Stimulated activated CD8-positive, alpha-beta memory T cell treated with anti-CD3 and anti-CD28 coated beads, Interleukin-4, amount 100 ng/mL, for 4 hours (primary cell): ENCODE measurements at places on chromosomes 12 and 14.
A peak's percentile ranks its signal among the peaks of the same experiment; 100 is the strongest.

DNA sequence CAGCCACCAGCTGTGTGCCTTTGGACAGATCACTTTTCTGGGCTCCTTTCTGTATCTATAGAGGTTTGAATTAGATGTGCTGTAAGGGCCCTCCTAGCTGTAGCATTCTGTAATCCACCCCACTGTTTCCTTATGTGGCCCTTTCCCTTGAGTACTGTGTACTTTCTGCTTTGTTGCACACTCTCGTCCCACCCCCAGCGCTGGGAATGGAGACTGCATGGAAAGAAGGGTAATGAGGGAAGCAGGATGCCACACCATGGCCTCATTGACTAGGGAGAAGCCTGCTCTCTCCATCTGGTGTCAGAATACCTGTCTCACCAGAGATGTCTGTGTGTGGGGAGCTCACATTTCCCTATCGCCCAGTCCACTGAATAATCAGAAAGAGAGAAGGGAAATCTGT is 13.6 kb upstream of the GALNT16 start:
- no peak for DNase-seq

DNA sequence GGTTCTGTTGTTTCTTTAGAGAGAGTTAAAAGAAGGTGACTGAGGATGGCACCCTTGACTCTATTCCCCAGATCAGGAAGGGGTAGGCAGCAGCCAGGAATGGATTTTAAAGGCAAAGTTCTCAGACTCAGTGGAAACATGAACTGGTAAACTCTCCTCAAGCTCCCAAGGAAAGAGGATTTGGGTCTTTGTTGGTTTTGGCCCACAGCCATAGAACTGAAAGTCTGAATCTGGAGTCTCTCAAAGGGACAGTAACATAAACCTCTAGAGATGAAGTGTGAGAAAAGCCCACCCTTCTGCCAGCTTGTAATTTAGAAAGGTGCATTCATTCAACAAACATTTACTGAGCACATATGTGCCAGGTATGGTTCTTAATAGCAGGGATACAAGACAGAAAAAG is 28.6 kb upstream of the BLTP3B start:
- no peak for DNase-seq

- no peak for DNase-seq
Measured at GRCh38 chr14:54893151-54893760, 9.4 kb downstream of the GCH1 start.

DNA sequence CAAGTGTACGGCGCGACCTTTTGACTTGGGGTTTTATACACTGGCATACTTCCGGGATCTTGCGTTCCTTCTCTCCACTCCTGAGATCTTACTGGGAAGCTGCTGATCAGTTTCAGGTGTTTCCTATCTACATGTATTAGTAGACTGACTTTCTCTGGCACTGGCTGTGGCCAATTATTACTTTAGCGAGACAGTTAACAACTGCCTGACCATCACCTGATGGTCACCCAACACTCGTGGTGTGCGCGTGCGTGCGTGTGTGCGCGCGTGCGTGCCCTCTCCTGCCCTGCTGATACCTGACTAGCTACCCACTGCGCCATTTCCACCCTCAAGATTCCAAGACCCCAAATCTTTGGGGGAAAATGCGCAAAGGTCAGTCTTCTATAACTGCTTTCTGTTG is 249.9 kb downstream of the AEBP2 start:
- no peak for DNase-seq

- DNase-seq = no peak
Measured at GRCh38 chr12:111664961-111665865, 20.5 kb downstream of the BRAP start.

GRCh38 chr12:120290609-120291305 is 946 bp downstream of the RNU4-2 start:
- no peak for DNase-seq

DNA sequence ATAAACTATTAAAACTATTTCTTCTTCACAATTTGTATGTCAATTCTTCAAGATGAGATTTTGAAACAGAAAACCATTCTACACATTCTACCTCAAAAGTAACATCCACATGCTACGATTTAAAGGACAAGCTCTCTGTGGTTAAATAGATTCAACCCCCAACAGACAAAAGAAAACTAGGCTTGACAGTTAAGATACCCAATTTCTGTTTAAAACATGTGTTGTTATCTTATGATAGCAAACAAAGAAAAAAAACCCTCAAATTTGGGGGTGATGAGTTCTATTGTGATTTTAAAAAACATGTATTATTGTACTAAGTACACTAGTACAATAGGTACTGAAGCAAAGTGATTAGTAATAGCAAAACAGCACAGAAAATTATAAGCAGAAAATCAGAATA is 33.8 kb downstream of the ATF7 start:
- no peak for DNase-seq

DNA sequence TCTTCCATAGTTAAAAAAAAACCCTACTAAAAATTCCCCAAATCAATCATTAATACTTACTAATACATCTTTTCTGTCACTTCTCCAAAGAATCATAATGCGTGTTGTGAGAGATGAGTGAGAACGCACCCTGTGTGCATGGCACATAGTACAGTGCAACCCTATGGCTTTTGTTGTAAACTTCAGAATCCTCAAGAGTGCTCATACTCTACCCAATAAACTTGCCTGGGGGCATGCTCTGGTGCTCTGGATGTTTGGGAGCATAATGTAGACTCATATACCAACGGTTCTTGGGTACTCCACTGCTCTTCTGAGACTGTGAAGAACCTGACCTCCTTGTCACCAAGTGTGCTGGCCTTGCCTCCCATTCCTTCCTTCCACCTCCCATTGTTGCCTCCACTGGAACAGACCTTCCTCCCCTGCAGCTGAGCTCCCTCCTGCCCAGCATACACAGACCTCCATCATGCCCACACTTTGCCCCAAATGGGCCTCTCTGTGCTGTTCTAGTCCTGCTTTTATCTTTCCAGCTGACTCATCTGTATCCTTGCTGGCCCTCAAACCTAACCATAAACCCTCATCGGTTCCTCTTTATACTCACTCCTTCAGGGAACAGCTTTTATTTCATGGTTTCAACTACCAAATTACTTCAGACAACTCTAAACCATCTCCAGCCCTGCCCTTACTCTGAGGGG is 8.9 kb downstream of the DCP1B start:
- DNase-seq = no peak

DNA sequence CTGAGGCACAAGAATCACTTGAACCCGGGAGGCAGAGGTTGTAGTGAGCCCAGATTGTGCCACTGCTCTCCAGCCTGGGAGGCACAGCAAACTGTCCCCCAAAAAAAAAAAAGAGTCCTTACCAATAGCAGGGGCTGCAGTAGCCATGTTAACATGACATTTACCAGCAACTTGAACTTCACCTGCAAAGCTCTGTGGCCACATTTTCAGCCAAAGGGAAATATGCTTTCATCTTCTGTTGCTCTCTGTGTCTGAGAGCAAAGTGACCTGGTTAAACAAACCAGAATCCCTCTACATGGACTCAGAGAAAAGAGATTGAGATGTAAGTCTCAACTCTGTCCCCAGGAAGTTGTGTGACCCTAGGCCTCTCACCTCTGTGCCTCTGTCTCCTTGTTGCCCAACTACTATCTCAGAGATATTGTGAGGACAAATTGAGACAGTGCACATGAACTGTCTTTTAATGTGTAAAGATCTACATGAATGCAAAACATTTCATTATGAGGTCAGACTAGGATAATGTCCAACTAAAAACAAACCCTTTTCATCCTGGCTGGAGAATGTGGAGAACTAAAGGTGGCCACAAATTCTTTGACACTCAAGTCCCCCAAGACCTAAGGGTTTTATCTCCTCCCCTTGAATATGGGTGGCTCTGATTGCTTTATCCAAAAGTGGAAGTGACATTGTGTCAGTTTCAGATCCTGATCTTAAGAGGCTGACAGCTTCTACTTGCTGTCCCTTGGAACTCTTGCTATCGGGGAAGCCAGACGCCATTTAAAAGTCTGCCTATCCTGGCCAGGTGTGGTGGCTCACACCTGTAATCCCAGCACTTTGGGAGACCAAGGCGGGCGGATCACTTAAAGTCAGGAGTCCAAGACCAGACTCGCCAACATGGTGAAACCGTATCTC is 24.7 kb upstream of the P2RX4 start:
- DNase-seq = no peak

DNA sequence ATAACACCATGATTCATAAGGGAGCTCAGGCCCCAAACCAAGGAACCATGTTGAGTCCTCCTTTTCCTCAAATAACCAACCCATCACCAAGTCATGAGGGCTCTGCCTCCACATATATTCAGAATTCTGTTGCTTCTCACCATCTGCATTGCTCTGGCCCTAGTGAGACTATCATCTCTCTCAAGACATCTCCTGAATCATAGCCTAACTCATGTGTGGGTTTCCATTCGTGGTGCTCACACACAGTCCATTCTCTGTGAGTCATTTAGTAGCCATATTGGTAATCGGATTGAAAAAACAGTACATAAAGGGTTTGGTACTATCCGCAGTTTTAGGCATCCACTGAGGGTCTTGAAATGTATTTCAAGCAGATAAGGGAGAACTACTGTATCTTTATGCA is 5.1 kb upstream of the SLC38A2 start:
- DNase-seq = no peak

DNA sequence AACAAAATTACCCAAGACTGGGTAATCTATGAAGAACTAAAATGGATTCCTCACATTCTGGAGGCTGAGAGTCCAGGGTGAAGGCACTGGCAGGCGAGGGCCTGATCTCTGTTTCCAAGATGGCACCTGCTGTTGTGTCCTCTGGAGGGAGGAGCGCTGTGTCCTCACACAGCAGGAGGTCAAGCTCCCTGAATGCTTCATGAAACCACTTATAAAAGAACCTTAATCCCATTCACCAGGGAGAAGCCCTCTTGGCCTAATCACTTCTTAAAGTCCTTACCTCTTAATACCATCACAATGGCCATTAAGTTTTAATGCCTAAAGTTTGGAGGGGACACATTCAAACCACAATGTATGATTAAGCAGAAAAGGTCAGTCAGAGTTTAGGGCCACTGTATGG is 172.4 kb downstream of the EMP1 start:
- no peak for DNase-seq

GRCh38 chr14:65255583-65256461 is 153.5 kb upstream of the MAX start:
- DNase-seq = no peak

DNA sequence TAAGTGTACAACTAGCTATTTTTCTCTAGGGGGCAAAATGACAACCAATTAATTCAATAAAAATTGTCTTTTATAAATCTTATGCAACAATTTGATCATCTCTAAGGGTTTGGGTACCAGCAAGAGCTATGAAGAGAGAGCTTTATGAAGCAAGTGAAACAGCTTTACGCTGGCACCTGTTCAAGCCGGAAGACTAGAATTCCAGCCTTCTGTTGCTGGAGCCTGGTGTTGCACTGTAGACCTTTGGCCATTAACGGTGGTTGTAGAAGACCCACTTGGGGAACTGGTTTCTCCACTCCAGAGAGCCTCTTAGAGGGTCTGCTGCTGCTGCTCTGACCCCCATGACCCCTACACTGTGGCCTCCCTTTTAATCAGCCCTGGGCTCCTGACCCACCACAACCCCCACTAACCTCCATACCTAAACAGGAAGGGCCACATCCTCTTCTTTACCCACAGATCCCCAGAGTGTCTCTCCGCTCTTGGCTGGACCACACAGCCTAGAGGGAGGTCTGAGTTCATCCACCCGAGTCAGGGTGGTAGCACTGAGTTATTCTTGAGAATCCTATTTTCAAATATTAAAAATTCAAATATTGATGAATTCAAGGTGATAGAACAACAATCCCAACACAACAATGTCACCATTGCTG is 54.6 kb upstream of the STON2 start:
- DNase-seq = no peak

GRCh38 chr12:48925304-48926011 is at the start of gene FKBP11:
FKBP11 (minus strand) TSS chr12:48925492; CDS start chr12:48925428, 64 bp downstream.
- peak; percentile 71 for DNase-seq

DNA sequence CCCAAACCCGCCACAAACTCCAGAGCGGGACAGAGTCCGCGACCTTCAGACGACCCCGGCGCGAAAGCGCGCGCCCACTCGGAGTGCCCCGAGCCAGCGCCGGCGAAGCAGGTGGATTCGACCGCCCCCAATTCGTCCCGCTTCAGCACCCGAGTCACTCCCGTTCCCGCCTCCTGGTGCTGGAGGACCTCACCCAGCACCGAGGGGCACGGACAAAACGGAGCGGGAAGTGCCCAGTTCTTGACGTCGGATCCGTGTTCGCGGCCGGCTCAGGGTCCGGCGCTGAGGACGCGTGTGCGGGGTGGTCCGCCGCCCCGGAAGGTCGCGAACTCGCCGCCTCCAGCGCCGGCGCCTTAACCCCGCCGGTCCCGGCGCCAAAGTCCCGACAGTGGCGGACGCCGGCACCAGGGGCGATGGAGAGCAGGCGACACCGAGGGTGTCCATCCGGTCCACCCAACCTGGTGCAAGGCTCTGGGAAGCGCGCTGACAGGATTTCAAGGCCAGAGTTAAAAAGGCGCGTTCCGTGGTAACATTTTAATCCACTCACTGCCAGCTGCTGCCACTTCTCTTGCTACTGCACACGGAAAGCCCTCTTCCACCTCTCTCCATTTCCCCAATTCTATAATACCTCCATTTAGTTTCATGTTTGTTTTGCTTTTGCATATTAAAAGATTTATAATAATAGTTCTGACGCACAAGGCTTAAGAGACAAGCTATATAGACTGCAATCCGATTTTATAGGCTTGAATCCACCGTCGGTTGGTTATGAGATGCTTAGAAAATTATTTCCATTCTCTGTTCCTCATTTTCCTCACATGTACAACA is 240.0 kb upstream of the CPNE8 start:
- no peak for DNase-seq

DNA sequence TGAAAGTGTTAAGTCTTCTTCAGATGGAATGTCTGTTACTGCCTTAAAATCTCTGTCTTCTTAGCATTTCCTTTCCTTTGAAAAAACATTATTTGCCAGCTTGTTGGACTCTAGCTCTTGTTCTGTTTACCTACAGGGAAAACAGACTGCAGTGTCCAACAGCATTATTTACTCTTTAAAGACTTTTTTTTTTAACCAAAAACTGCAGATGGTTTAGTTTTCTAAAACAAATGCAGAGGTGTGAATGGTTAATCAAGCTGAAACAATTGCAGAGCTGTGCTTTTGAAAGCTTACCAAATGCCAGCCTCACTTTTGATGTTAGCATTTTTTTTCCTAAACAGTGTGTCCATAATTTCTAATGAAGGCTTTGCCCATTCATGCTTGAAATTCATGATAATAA is 323.3 kb downstream of the TMEM117 start:
- DNase-seq = no peak

DNA sequence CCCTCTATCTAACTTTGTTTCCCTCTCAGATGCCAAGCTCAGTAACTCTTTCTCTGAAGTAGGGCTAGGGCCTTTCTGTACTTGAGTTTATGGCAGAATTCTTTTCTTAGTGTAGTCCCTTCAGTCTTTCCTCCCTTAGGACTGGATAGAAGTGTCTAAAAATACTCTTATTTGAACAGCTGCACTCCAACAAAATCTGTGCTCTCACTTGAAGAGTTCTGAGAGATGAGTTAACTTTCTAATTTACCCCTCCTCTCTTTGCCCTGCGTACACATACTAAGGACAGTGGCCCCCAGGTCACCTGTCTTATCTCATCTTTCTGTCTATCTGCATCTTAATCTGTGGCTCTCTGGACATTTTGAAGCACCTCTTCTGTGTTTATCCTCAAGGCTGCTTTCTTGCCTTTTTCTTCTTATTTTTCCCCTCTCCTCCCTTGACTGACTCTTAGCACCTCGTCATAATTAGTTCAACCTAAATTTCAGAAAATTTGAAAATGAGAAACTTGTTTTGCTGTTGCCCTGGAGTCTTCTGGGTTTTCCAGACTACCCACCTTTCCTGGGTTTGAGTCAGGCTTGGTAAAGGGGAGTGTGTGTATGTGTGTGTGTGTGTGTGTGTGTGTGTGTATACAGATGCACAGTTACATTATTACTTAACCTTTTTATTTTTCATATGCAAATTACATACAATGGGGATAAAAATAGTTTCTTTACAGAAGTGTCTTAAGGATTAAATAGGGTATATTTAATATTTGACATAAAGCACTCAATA is 23.9 kb downstream of the NCKAP1L start:
- DNase-seq = no peak
